ENCODE measurements at places on chromosomes 6 and 20.

GRCh38 chr6:116695401-116695800, 14.4 kb downstream of the KPNA5 start:
- DNase-seq: no peak

- DNase-seq: no peak
Measured at GRCh38 chr20:57457243-57458095, 66.3 kb downstream of the RBM38 start.

- DNase-seq: peak; percentile 46
Measured at GRCh38 chr6:89085409-89086205, 5.1 kb downstream of the PNRC1 start.

DNA sequence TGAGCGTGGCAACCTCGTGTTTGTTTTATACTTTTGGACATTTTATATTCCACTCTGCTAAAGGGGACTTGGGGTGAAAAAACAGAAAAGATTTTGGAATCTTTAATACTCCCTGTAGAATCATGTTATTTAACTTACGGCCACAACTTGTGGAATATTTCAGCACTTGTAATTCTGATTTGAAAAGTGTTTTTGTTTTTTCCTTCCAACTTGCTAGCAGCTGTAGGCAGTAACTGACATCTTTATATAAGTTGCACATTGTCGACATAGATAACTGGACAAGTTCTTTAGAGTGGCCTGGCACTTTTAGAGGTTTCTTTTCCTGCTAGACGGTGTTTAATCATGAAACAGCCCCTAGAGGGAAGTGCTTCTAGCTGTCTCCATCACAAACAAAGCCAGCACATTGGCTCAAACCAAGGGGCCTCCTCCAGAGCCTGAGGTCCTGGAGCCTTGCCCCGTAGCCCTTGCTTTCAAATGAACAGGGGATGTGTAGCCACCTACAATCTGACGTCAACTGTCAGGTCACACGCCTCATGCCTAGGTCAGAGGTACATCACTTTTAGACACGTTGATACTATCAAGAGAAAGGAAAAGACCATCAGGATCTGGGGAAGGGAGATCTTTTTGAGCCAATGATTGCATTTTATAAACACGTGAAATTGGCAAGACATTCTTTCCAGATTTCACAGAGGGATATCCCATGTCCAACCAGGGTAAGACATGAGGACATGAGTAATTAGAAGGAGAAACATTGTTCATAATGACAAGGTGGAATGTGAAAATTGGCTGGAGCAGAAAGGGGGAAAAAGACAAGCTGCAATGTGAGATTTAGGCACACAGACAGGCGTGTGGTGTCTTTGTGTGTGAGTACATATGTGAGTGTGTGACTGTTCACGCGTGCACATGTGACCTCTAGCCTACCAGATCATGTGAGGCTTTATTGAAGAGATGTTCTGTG, 92.1 kb downstream of the TXNDC5 start:
- peak; percentile 62 for DNase-seq

DNA sequence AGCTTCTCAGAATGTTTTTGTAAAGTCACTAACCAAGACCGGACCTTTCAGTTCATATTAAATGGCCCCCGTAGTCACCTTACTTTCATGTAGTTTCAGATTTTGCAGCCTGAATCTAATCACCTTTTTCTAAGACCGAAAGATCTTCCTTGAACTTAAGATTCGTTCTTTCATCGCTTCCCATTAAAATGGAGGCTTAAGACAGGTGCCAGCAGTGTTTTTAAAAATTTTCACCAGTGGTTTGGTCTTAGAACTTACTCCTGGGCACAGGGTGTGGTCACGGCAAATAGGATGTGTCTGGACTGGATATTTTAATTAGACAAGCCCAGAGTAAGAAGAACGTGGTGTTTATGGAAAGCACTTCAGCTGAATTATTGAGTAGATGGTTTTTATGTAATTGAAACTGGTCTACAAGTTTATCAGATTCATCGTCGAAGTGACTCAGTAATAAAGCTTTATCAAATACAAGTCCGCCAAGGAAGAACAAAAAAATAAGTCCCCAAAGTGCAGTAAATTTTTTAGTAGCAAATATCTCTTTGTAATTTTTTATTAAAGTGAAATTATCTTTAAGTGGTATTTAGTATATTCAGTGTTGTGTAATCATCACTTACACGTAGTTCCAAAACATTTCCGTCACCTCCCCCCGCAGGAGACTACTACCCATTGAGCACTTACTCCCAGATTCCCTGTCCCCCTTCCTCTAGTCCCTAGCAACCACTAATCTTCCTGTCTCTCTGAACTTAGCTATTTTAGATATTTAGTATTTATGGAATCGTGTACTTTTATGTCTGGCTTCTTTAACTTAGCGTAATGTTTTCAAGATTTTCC, 868 bp downstream of the SRSF3 start:
- DNase-seq: peak; percentile 72

DNA sequence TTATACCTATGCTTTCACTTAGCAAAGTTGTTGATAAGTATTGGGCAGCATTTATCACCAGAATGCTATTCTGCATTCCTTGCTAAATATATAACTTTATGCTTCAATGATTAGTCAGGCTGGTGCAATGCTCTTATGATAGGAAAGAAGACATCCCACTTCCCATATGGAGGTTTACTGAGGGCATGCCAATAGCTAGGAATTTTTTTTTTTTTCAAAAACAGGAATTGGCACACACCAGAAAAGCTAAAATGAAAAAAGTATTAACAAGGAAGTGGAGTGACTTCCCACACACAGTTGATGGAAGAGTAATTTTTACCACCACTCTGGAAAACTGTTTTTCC, 90.8 kb downstream of the FRK start:
- peak; percentile 48 for DNase-seq

GRCh38 chr6:128067446-128068118, 166.7 kb upstream of the THEMIS start:
- no peak for DNase-seq

DNA sequence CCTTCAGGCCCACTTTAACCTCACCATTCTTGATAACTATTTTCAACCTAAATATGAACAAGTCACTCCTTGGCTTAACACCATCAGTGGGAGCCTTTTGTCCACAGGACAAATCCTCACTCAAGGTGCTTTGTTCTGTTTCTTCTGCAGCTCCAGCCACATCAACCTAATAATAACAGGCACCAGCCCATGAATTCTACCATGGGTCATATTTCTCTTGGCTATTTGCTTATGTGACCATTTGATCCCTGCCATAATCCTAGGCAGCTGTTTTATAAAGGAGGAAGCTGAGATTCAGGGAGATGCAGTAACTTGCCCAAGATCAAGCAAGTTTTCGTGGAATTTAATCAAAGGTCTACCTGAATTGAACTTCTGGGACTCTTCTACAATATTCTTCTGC, 561.3 kb downstream of the DHX35 start:
- no peak for DNase-seq

- DNase-seq: no peak
Measured at GRCh38 chr6:115796061-115796460, 264.6 kb downstream of the FRK start.

- DNase-seq: no peak
Measured at GRCh38 chr6:86964029-86964579, 26.8 kb downstream of the HTR1E start.

DNA sequence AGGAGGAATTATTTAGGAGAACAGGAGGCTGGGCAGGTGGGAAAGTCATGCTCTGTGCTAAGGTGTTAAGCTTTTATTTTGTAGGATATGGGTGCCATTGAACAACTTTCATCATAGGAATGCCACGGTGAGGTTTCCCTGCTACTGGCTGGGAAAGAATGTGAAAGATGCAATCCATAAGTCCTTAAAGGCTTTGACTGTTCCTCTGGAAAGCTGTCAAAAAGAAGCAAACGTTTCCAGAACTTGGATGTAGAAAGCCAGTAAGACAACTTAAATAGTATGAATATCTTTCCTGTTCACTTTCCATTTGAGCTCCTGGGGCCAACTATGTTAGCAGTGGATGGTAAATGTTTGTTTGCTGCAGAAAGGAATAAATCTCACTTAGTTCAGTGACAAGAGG, 574.4 kb downstream of the RNF144B start:
- no peak for DNase-seq

- peak; percentile 10 for DNase-seq
Measured at GRCh38 chr6:47034421-47034820, 7.7 kb downstream of the ADGRF1 start.

DNA sequence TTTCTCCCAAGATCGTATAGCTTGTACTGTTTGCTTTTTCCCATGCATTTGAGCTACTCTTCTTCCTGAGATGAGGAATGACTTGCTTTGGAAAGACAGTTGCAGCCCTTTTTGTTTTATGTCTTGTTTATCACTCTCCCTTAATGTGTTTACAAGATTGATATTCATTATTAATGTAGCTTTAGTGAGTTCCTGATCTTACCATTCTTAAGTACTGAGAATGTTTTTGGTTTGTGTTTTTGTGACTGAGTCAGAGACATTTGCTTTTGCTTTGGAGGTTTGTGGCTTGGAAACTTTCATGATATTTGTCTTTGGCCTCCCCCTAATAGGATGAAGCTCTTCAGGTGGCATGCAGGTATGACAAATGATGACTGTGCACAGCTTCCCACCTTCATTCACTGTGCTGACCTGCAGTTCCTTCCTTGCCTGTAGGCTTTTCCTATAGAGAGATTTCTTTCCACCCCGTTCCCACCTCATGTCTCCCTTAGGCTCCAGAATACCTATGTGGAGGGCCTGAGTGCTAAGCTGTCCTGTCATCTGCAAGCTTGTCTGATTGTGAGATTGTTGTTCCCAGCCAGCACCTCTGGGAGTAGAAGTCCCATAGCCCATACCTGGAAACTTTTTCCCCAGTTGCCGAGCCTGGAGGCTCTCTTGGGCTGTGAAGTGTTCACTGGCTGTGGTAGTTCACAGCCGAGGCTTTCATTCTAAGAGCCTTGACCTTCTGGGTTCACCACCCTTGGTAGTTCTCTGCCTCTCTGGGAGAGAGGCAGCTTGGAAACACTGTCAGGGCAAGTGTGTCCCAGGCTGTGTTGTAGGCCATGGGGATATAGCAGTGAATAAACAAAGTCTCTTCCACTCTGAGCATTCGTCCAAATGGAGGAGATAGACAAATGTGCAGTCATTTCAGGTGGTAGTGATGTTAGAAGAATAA, 27.1 kb downstream of the CDS2 start:
- no peak for DNase-seq

- DNase-seq: no peak
Measured at GRCh38 chr6:69866351-69866769, at the start of gene COL19A1. Gene COL19A1 (plus strand): TSS chr6:69866556. CDS start chr6:69879568, 13,012 bp downstream.

DNA sequence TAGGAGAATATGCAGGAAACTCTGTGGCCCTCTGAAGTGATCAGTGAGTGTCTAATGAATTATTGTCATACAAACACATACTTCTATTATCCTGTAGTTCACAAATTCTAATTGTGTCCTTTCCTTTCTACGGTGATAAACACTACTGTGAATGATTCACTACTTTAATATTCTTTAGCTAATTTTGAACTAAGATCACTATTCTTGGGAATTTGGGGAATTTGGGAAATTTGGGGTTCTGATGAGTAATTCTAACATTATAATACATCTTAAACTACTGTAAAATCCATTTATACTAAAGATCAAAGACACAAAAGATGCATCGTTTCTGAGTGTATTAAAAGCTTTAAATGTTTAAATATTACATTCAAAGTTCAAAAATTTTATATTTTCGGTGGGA, 1287.2 kb upstream of the CITED2 start:
- peak; percentile 7 for DNase-seq

- peak; percentile 60 for DNase-seq
Measured at GRCh38 chr20:23161968-23162696, 76.0 kb upstream of the CD93 start.

Measured in fibroblast of the aortic adventitia (primary cell).